ENCODE measurements at places on chromosomes 5 and 9.

GRCh38 chr9:123914517-123915196 is 15.3 kb downstream of the DENND1A start:
- DNase-seq = no peak

DNA sequence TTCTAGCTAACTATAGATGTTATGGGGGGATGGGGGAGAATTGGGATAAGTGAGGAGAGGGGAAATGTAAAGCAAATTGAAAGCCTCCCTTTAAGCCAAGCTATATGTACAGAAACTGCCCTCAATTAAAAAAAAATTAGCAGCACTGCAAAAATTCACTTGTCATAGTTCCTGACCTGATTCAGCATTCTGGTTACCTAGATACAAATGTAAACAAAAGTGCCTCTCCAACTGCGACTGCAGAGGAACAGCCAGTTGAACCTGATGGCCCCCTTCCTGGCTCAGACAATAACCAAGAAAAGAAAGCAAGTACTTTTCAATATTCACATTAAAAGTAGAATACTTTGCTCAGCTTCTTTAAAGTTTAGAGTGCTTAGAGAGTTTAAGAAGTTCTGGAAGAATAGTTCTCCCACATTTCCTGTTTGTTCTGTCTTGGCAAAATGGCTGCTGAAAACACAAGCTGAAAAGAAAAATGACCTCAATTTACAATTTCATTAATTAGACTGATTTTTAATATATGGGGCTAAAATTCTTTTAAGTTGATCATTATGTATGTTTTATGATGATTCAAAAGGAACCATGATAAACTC is 1.5 kb downstream of the FAM81B start:
- DNase-seq = no peak

GRCh38 chr9:72351538-72352453 is 13.2 kb downstream of the ZFAND5 start:
- peak; percentile 40 for DNase-seq

- DNase-seq = no peak
These were observed 64.0 kb downstream of the SFXN1 start for GRCh38 chr5:175542232-175542965.

DNA sequence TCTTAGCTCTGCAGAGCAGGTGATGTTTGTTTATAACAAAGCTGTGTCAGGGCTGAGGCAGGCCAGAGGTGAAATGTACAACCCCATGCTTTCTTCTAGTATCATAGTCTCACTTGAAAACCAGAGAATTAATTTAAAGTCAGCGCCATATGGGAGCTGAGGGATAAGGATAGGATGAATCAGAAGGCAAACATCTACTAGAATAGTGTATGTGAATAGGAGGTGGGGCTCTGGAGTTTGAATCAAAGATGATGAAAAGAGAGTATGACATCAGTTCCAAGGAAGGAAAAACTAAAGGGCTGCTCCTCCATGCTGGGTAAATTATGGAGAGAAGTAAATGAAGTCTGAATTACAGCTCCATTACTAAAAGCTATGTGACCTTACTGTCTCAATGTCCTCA is 441.5 kb downstream of the RASEF start:
- no peak for DNase-seq

DNA sequence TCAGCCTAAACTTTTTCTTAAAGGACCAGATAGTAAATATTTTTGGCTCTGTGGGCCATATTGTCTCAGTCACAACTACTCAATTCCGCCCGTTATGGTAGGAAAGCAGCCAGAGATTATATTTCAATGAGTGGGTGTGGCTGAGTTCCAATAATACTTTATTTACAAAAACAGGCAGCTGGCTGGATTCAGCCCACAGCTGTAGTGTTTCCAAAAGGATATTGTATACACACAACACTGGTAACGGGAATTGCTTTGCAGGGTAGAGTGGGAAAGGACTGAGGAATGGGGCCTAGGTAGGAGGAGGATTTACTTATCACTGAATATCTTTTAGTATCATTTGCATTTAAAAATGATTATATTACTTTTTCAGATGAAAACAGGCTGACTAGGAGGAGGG is 21.0 kb downstream of the GCNT4 start:
- no peak for DNase-seq

DNA sequence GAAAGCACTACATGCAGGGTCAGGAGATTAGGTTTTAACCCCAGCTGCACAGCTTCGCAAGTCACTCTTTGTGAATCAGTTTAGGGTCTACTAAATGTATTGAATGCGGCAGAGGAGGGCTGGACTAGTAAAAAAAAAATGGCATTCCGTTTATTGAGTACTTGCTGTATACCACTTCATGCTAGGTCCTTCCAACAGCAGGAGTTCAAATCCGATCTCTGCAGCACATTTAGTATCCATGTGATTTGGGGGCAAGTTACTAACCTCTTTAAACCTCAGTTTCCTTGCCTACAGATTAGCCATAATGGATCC is 204.4 kb downstream of the SNCAIP start:
- DNase-seq = no peak
